Neural progenitor cell (in vitro differentiated cells): ENCODE measurements at places on chromosomes 4 and X.

GRCh38 chrX:74085642-74086236, 218.2 kb upstream of the ZCCHC13 start:
- no peaks in the 10 kb centered on the region for H3K4me1 ChIP-seq
- DNase-seq = no peak
- no peaks in the 10 kb centered on the region for H3K36me3 ChIP-seq
- no peak overlapping the region for H3K4me3 ChIP-seq

- no peaks in the 10 kb centered on the region for H3K36me3 ChIP-seq
- H3K4me3 ChIP-seq = no peak overlapping the region
- peaks cover 32% of the 10 kb centered on the region for H3K27me3 ChIP-seq
- H3K27ac ChIP-seq = no peak overlapping the region
- DNase-seq = peak; percentile 1
- H3K4me1 ChIP-seq = no peaks in the 10 kb centered on the region
These were observed 1.1 kb upstream of the SH3BP2 start for GRCh38 chr4:2791518-2792395.

DNA sequence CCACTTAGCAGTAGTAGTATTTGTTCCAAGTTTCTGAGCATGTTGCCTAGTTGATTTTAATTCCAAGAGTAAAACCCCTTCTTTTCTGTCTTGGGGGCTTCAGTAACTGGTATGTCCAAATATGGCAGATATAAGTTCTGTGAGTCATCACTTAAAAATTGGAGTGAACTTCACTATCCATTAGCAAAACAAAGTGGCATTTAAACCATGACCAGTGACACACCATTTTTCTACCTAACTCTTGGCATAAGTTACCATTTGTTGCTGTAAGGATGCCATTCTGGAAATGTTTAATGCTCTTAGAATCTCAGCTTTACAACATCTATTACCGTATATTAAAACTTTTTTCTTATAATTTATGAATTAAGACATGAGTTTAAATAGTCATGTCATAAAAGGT, 102.0 kb downstream of the CBR4 start:
- H3K36me3 ChIP-seq = peaks cover 31% of the 10 kb centered on the region
- H3K4me1 ChIP-seq = no peaks in the 10 kb centered on the region
- no peak overlapping the region for H3K27ac ChIP-seq
- no peak for DNase-seq

DNA sequence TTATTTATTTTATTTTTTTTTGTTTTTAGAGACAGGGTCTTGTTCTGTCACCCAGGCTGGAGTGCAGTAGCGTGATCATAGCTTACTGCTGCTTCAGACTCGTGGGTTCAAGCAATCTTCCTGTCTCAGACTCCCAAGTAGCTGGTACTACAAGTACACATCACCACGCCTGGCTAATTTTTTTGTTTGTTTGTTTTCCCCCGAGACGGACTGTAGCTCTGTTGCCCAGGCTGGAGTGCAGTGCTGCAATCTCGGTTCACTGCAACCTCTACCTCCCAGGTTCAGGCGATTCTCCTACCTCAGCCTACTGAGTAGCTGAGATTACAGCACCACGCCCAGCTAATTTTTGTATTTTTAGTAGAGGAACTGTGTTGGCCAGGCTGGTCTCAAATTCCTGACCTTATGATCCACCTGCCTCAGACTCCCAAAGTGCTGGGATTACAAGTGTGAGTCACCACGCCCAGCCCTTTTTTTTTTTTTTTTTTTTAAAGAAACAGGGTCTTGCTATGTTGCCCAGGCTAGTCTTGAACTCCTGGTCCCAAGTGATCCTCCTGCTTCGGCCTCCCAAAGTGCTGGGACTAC, 32.2 kb downstream of the COPS4 start:
- no peak overlapping the region for H3K4me3 ChIP-seq
- peaks cover 9% of the 10 kb centered on the region for H3K36me3 ChIP-seq
- DNase-seq = no peak
- H3K4me1 ChIP-seq = no peaks in the 10 kb centered on the region

DNA sequence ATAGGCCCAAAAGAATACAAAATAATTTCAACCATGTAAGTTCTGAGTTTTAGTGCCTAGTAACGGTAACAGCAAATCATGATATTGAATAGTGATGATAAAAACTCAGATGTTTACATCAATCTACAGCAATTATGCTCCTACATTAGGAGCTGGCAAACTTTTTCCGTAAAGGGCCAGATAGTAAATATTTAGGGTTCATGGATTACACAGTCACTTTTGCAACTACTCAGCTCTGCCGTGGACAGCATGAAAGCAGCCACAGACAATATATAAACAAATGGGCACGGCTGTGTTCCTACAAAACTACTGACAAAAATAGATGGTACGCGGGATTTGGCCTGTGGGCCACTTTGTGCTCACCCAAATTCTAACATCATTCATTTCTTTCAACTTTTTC, 167.8 kb upstream of the NAP1L5 start:
- no peaks in the 10 kb centered on the region for H3K4me1 ChIP-seq
- no peaks in the 10 kb centered on the region for H3K36me3 ChIP-seq
- DNase-seq = no peak
- H3K27me3 ChIP-seq = no peaks in the 10 kb centered on the region
- H3K4me3 ChIP-seq = no peak overlapping the region

DNA sequence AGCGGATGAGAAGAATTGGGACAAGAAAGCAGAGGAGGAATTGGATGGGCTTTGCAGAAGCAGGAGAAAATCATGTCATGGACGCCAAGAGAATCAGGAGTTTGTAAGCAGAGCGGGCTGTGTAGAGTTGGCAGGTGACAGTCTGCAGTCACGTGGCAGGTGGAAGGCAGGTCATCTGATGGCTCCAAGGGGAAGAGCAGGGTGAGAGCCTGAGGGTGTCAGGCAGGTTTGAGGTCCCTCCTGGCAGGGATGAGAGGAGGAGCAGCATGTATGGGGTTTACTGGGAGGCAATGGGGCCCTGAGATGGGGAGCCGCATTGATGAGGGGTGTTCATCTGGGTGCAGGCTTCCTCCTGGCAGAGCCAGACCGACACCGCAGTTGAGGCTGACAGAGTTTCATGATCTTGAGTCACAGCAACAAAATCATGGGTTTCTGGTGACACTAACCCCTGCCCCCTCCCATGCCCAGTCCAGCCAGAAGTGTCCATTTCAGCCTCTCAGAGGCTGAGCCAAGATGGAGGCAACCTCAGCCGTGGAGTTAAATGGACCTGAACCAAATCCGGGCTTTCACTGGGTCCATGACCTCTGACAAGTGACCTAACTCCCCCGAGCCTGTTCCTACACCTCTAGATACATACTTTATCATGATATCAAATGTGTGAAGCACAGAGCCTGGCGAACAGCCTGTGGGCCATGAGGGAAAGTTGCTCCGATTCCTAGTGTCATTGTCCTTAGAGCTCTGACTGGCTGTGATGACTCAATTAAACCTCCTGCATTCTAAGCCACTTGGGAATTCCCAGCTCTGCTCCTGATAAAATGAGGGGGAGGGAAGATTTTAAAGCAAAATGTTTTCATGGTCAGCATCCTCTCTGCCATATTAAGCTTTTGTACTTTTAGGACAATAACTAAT, 36.1 kb downstream of the EVC start:
- H3K36me3 ChIP-seq = no peaks in the 10 kb centered on the region
- DNase-seq = no peak
- no peak overlapping the region for H3K4me3 ChIP-seq
- no peak overlapping the region for H3K27ac ChIP-seq
- no peaks in the 10 kb centered on the region for H3K27me3 ChIP-seq
- H3K4me1 ChIP-seq = peaks cover 4% of the 10 kb centered on the region

DNA sequence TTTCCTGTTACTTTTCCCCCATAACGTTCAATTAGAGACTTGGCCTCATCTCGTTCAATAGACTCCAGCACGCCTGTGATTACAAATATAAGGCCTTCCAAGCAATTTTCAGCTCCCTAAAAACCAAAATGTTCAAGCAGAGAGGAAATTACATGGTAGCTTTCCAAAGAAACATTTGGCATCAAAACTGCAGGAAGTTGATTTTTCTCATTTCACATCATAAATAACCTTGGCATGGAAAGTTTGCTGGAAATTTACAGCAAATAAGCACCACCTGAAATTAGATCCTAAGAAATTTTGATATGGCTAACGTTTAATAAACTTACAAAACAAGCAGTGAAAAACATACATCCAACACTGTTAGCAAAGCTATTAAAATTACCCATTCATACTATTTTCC, 53.3 kb downstream of the RFC1 start:
- H3K27ac ChIP-seq = no peak overlapping the region
- no peaks in the 10 kb centered on the region for H3K27me3 ChIP-seq
- no peaks in the 10 kb centered on the region for H3K4me1 ChIP-seq
- DNase-seq = no peak
- peaks cover 14% of the 10 kb centered on the region for H3K36me3 ChIP-seq
- no peak overlapping the region for H3K4me3 ChIP-seq

- H3K36me3 ChIP-seq = no peaks in the 10 kb centered on the region
- H3K27me3 ChIP-seq = no peaks in the 10 kb centered on the region
- no peaks in the 10 kb centered on the region for H3K4me1 ChIP-seq
- H3K27ac ChIP-seq = no peak overlapping the region
These were observed 431.2 kb upstream of the FAM47C start for GRCh38 chrX:36577006-36577405.

DNA sequence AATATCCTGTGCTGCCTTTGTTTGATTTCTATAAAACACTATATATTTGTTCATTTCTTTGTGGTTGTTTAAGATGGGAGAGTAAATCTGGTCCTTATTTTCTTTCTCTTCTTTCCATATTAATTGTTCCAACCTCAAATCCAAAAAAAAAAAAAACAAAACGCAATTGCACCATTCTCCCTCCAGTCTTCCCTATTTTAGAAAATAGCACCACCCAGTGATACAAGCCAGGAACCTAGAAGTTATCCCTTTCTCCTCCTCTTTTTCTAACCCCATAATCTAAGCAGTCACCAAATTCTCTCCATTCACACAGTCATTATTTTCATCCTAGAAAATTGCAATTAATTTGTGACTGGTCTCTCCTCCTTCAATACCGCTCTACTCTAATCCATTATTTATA, 107.8 kb downstream of the GABRA3 start:
- no peak for DNase-seq
- H3K36me3 ChIP-seq = no peaks in the 10 kb centered on the region
- no peak overlapping the region for H3K4me3 ChIP-seq
- H3K4me1 ChIP-seq = no peaks in the 10 kb centered on the region

- no peak overlapping the region for H3K4me3 ChIP-seq
- H3K27me3 ChIP-seq = no peaks in the 10 kb centered on the region
- no peaks in the 10 kb centered on the region for H3K36me3 ChIP-seq
- H3K27ac ChIP-seq = no peak overlapping the region
- DNase-seq = no peak
These were observed 197.0 kb downstream of the FAT4 start for GRCh38 chr4:125511715-125512114.

GRCh38 chrX:71212536-71212935, 10.5 kb upstream of the GJB1 start:
- no peaks in the 10 kb centered on the region for H3K4me1 ChIP-seq
- no peak overlapping the region for H3K27ac ChIP-seq
- no peaks in the 10 kb centered on the region for H3K36me3 ChIP-seq
- no peak overlapping the region for H3K4me3 ChIP-seq
- no peaks in the 10 kb centered on the region for H3K27me3 ChIP-seq

- H3K4me1 ChIP-seq = no peaks in the 10 kb centered on the region
- H3K4me3 ChIP-seq = no peak overlapping the region
- no peaks in the 10 kb centered on the region for H3K36me3 ChIP-seq
- DNase-seq = no peak
These were observed 551.2 kb upstream of the PABPC5 start for GRCh38 chrX:90883479-90883878.

- H3K27me3 ChIP-seq = no peaks in the 10 kb centered on the region
- no peaks in the 10 kb centered on the region for H3K36me3 ChIP-seq
- H3K4me3 ChIP-seq = no peak overlapping the region
- no peaks in the 10 kb centered on the region for H3K4me1 ChIP-seq
- no peak overlapping the region for H3K27ac ChIP-seq
These were observed 26.7 kb downstream of the PDS5A start for GRCh38 chr4:39950861-39951481.

DNA sequence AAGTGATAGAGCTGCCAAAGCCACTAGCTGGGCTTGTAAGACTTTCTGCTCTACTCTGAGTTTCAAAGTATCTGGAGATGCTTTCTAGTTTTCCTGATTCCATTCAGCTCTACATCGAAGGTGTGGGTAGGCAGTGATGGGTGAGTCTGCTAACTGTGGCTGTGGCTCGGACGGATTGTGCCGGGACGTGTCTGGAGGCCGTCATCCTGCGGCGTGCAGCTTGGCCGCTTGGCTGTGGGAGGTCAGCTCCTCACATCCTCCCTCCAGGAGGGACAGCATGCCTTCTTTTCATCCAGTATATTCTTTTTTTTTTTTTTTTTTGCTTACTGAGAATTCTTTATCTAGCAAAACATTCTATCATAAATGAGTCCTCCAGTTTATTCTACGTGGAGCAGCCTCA, 77.9 kb upstream of the AADAT start:
- H3K4me1 ChIP-seq = no peaks in the 10 kb centered on the region
- no peak overlapping the region for H3K4me3 ChIP-seq
- H3K27me3 ChIP-seq = no peaks in the 10 kb centered on the region
- no peak overlapping the region for H3K27ac ChIP-seq

DNA sequence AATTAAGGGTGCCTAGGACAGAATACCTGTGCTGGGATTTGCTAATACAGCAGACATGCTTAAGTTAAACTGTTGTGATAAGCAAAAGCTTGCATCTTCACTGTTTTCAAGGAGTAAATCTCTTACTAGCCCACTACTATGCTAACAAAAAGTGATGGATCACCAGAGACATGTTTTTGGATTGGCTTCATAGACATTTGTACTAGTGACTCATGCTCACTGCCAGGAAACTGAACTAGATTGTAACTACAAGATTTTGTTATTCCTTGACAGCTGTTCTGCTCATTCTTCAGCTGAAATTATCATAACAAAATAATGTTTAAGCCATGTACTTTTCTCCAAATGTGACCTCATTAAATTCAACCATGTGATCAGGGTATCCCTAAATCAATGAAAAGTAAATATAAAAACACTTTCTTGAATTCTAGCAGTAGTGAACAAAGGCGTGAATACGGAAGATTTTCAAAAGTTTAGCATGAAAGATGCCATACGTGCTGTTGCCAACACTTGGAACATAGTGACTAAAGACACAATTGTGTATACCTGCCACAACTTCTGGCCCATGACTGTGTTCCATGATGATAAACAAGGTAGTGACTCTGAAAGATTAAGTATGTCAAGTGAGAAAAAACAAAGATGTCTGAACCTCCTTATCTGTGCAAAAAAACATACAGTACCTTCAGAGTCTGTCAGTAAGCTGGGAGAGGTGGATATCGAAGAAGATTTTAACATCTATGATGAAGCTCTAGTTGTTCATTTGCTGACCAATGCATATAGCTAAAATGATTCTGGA, 154.0 kb downstream of the BTC start:
- no peak for DNase-seq
- no peaks in the 10 kb centered on the region for H3K27me3 ChIP-seq
- H3K27ac ChIP-seq = no peak overlapping the region
- H3K4me3 ChIP-seq = no peak overlapping the region
- H3K4me1 ChIP-seq = no peaks in the 10 kb centered on the region

DNA sequence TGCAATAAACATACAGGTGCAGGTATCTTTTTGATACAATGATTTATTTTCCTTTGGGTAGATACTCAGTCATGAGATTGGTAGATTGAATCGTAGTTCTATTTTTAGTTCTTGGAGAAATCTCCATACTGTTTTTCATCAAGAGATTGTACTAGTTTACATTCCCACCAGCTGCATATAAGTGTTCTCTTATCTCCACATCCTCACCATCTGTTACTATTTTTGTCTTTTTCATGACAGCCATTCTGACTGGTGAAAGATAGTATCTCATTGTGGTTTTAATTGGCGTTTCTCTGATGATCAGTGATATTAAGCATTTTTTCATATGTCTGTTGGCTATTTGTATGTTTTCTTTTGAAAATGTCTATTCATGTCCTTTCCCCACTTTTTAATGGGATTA, 202.2 kb downstream of the RAPGEF2 start:
- H3K4me3 ChIP-seq = no peak overlapping the region
- H3K36me3 ChIP-seq = no peaks in the 10 kb centered on the region
- no peak overlapping the region for H3K27ac ChIP-seq
- no peaks in the 10 kb centered on the region for H3K27me3 ChIP-seq
